ENCODE measurements at places on chromosomes 3 and 15.

DNA sequence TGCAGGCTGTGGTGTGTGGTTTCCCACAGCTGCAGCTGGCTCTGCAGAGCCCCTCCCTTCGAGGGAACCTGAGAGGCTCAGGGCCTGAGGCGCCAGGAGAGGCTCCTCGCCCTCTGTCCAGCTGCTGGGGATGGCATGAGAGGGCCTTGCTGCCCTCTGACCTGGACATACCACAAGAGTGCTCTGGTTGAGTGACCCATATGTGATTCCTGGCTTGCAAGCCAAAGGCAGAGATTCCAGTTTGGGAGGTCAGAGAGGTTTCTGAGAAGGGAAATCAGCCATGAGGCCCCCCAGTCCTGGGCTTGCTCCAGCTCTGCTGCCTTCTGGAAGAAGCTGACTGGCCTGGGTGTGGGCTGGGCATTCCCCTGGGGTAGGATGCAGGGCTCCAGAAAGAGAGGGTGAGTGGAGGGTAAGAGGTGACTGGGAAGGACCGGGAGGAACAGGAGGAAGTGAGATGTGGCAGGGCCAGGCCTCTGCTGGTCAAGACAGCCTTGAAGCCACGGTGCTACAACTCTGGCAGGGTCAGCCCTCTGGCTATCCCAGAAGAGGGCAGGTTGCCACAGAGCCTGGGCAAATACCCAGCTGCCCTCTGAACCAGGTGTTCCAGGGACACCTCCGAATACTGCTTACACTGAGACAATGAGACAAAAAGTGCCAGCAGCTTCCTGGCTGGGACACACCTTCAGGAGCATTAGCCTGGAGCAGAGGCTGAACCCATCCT is 16.0 kb upstream of the SRP14 start:
- peak; percentile 72 for DNase-seq

- peak; percentile 19 for DNase-seq
These were observed 9.1 kb downstream of the PLXND1 start for GRCh38 chr3:129597087-129597999.

GRCh38 chr3:4409971-4410573 is 57.0 kb downstream of the SUMF1 start:
- DNase-seq = no peak

DNA sequence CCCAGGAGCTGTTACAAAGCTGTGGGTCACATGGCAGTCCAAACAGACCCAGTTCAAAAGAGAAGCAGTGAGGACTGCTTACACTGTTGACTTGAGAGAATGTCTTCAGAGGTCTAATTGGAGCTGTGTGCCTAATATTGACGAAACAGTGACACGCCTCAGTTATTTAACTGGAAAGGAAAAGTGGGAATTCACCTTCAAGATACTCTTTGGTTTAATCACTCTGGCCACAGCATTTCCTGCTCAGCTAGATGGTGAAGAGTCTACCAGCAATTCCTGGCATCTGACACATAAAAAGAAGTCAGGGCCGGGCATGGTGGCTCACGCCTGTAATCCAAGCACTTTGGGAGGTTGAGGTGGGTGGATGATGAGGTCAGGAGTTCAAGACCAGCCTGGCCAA is 326.4 kb downstream of the SV2B start:
- no peak for DNase-seq

GRCh38 chr15:38216763-38217162 is 35.9 kb upstream of the SPRED1 start:
- DNase-seq = no peak

- no peak for DNase-seq
These were observed 478.0 kb upstream of the ATP11B start for GRCh38 chr3:182315313-182315712.

DNA sequence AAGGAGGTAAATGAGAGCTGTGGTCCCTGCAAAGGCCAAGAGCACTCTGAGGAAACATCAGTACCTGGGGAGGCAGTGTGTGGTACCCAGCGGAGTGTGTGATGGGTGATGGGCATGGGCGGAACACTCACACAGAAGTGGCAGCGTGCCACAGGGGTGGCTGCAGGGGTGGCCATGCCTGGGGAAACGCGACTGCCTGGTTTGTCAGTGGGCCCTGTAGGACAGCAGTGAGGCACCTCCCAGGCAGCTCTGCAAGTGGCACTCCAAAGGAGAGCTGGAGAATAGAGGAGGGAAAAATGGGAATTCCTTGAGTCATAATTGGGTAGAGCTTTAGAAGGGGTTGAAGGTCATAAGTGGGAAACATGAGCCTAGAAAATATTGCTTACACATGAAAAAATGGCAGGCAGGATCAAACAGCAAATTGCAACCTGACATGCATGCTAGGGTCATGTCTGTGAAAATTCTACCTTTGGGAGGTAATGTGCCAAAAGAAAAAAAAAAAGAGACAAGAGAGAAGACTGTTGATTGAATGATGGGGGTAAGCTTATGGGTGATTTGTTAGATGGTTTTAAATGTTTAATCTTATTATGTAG is 138.4 kb downstream of the RPLP1 start:
- no peak for DNase-seq

DNA sequence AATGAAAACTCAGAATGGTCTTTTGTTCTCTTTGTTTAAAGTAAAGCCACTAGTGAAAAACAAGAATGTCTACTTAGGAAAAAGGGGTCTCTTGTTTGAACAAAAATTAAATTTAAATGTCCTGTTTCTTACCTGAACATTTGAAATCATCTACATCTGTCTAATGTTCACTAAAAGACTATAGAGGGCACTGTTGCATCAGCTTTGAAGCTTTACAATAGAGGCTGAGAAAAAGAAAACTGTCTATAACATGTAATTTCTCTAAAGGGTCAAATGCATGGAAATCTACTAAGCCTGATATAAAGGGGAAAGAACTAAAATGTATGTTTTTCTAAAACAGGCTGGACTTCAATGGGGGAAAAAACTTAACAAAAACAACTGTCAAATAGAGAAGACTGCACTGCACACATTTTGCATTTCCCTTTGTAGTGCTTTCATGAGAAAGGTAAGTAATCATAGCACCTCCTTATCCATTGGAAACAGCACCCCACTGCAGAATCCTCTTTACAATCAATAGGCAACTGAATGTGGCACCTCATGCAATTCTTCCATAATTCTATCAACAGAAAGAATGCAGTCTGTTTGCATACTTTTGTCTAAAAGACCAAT is 26.3 kb downstream of the DPH6 start:
- DNase-seq = no peak

DNA sequence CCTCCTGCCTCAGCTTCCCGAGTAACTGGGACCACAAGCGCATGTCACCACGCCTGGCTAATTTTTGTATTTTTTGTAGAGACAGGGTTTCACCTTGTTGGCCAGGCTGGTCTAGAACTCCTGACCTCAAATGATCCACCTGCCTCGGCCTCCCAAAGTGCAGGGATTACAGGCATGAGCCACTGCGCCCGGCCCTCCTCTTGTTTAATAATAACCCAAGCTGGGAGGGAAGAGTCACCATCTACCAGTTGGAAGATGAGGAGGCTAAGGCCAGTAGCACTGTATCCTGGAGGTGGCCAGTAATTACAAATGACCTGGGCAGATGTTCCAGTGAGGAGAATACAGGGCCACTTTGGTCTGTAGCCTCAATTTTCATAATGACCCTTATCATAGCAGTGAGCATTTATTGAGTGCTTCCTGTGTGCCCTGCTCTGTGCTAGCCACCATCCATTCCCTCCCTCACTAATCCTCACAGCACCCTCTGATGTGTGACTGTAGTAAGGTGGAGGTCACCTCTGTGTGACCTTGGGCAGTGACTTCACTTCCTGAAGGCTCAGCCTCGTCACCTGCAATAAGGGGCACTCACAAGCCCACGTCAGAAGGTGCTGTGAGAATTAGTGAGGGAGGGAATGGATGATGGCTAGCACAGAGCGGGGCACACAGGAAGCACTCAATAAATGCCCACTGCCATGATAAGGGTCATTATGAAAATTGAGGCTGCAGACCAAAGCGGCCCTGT is 64.2 kb downstream of the ABTB1 start:
- no peak for DNase-seq
